ENCODE measurements at places on chromosomes 12 and 14. TPM values are rescaled to one million over a fixed set of nuclear protein-coding genes. Genes with fewer than 3 reads are reported as not detected.

THTPA gene
- 22.9 TPM for polyA plus RNA-seq

ST8SIA1 gene
- 3.8 TPM for polyA plus RNA-seq

GRIN2B gene
- polyA plus RNA-seq, result under 0.01 TPM

VRTN gene
- not detected for polyA plus RNA-seq

OTOGL gene
- polyA plus RNA-seq, result 8.1 TPM

VDR gene
- 0.27 TPM for polyA plus RNA-seq

SLC38A4 gene
- polyA plus RNA-seq, result 1.2 TPM

CEBPE gene
- not detected for polyA plus RNA-seq

FOXM1 gene
- polyA plus RNA-seq, result 0.20 TPM

ENDOU gene
- 0.45 TPM for polyA plus RNA-seq

TAS2R43 gene
- not detected for polyA plus RNA-seq

NRXN3 gene
- 1.5 TPM for polyA plus RNA-seq

ITGA7 gene
- 288 TPM for polyA plus RNA-seq

GPR68 gene
- polyA plus RNA-seq, result 0.25 TPM

RDH12 gene
- not detected for polyA plus RNA-seq

CFAP73 gene
- 0.09 TPM for polyA plus RNA-seq

USP15 gene
- 38.0 TPM for polyA plus RNA-seq

PAPLN gene
- 6.0 TPM for polyA plus RNA-seq

GZMH gene
- 0.32 TPM for polyA plus RNA-seq

COPS7A gene
- polyA plus RNA-seq, result 71.8 TPM

PKP2 gene
- polyA plus RNA-seq, result 84.6 TPM

LRRC43 gene
- polyA plus RNA-seq, result 2.3 TPM

PLEKHG7 gene
- not detected for polyA plus RNA-seq

FGF23 gene
- 0.68 TPM for polyA plus RNA-seq

C12orf42 gene
- polyA plus RNA-seq, result not detected

TCL1A gene
- polyA plus RNA-seq, result not detected

KCNK13 gene
- 3.2 TPM for polyA plus RNA-seq

SERPINA4 gene
- not detected for polyA plus RNA-seq

NFATC4 gene
- polyA plus RNA-seq, result 25.8 TPM

RXYLT1 gene
- 12.6 TPM for polyA plus RNA-seq

KDM5A gene
- 6.4 TPM for polyA plus RNA-seq

SERPINA3 gene
- 114 TPM for polyA plus RNA-seq

PLBD1 gene
- polyA plus RNA-seq, result 12.7 TPM

COX8C gene
- polyA plus RNA-seq, result 0.32 TPM

GNB3 gene
- polyA plus RNA-seq, result 3.1 TPM

EML5 gene
- polyA plus RNA-seq, result 0.14 TPM

ESYT1 gene
- 29.1 TPM for polyA plus RNA-seq

EIF2S3B gene
- 0.70 TPM for polyA plus RNA-seq

GALNT9 gene
- polyA plus RNA-seq, result 0.05 TPM

BICDL1 gene
- polyA plus RNA-seq, result 0.11 TPM

TRPV4 gene
- polyA plus RNA-seq, result 0.57 TPM

A2M gene
- 165 TPM for polyA plus RNA-seq

ANKRD13A gene
- 9.6 TPM for polyA plus RNA-seq

DIO3 gene
- polyA plus RNA-seq, result 0.34 TPM

KRT71 gene
- polyA plus RNA-seq, result not detected

NXPH4 gene
- polyA plus RNA-seq, result 1.2 TPM

NYNRIN gene
- 5.1 TPM for polyA plus RNA-seq

KRT78 gene
- polyA plus RNA-seq, result 0.02 TPM

TSPAN19 gene
- polyA plus RNA-seq, result 0.07 TPM

BBS10 gene
- polyA plus RNA-seq, result 7.2 TPM

SLC10A1 gene
- not detected for polyA plus RNA-seq

ACSS3 gene
- polyA plus RNA-seq, result 11.7 TPM

GPR137C gene
- 0.68 TPM for polyA plus RNA-seq

RNF212B gene
- not detected for polyA plus RNA-seq

HOXC5 gene
- polyA plus RNA-seq, result 0.11 TPM
